ENCODE measurements at places on chromosomes 5 and 9. TPM values are rescaled to one million over a fixed set of nuclear protein-coding genes. Genes with fewer than 3 reads are reported as not detected.

RUFY1 gene
- polyA plus RNA-seq = 37.3 TPM

PCDHGA10 gene
- 3.9 TPM for polyA plus RNA-seq

DBH gene
- 0.32 TPM for polyA plus RNA-seq

SPINK4 gene
- polyA plus RNA-seq = not detected

NHP2 gene
- polyA plus RNA-seq = 149 TPM

LHX3 gene
- polyA plus RNA-seq = not detected

PDZD2 gene
- 1.7 TPM for polyA plus RNA-seq

UIMC1 gene
- polyA plus RNA-seq = 12.6 TPM

LECT2 gene
- 12.3 TPM for polyA plus RNA-seq

LCP2 gene
- not detected for polyA plus RNA-seq

SPEF2 gene
- 3.6 TPM for polyA plus RNA-seq

PPP1R2B gene
- polyA plus RNA-seq = not detected

CMYA5 gene
- 1.1 TPM for polyA plus RNA-seq

ABCA1 gene
- polyA plus RNA-seq = 11.9 TPM

PCDHB2 gene
- 27.3 TPM for polyA plus RNA-seq

DMRT1 gene
- polyA plus RNA-seq = not detected

SLC34A1 gene
- 0.33 TPM for polyA plus RNA-seq

GRIN1 gene
- not detected for polyA plus RNA-seq

IL5 gene
- polyA plus RNA-seq = not detected

PCDHB11 gene
- 1.8 TPM for polyA plus RNA-seq

FGF10 gene
- 2.9 TPM for polyA plus RNA-seq

COL15A1 gene
- polyA plus RNA-seq = 97.6 TPM

BDP1 gene
- polyA plus RNA-seq = 16.1 TPM

SCGB3A2 gene
- 70.6 TPM for polyA plus RNA-seq

CBY3 gene
- not detected for polyA plus RNA-seq

ZFP37 gene
- polyA plus RNA-seq = 3.3 TPM

PCDHB1 gene
- polyA plus RNA-seq = not detected

DAP gene
- polyA plus RNA-seq = 193 TPM

PLPPR1 gene
- 0.27 TPM for polyA plus RNA-seq

ARID3C gene
- polyA plus RNA-seq = not detected

PCDHGB4 gene
- polyA plus RNA-seq = 17.9 TPM

SIT1 gene
- not detected for polyA plus RNA-seq

ZNF79 gene
- polyA plus RNA-seq = 3.8 TPM

LRRTM2 gene
- 0.22 TPM for polyA plus RNA-seq

KCNMB1 gene
- polyA plus RNA-seq = 0.18 TPM

TEK gene
- polyA plus RNA-seq = 2.0 TPM

PCDHB12 gene
- 0.86 TPM for polyA plus RNA-seq

NUTM2F gene
- 0.29 TPM for polyA plus RNA-seq

PCDHGA8 gene
- 0.28 TPM for polyA plus RNA-seq

MZB1 gene
- polyA plus RNA-seq = not detected

TBC1D9B gene
- 97.3 TPM for polyA plus RNA-seq

CNTNAP3B gene
- 1.1 TPM for polyA plus RNA-seq

PCDHB4 gene
- polyA plus RNA-seq = 0.29 TPM

C9orf50 gene
- polyA plus RNA-seq = 0.86 TPM

EIF4E1B gene
- polyA plus RNA-seq = not detected

CDC23 gene
- 31.0 TPM for polyA plus RNA-seq

SLC46A2 gene
- not detected for polyA plus RNA-seq

PKD2L2 gene
- 0.11 TPM for polyA plus RNA-seq

GAS1 gene
- 101 TPM for polyA plus RNA-seq

GRM6 gene
- not detected for polyA plus RNA-seq

CNTNAP3 gene
- polyA plus RNA-seq = 0.99 TPM

SPARC gene
- 15,889 TPM for polyA plus RNA-seq

PCDHGA11 gene
- 1.8 TPM for polyA plus RNA-seq

HTR1A gene
- polyA plus RNA-seq = not detected

RASEF gene
- polyA plus RNA-seq = 13.0 TPM
